ENCODE measurements at places on chromosomes 5 and 9.

DNA sequence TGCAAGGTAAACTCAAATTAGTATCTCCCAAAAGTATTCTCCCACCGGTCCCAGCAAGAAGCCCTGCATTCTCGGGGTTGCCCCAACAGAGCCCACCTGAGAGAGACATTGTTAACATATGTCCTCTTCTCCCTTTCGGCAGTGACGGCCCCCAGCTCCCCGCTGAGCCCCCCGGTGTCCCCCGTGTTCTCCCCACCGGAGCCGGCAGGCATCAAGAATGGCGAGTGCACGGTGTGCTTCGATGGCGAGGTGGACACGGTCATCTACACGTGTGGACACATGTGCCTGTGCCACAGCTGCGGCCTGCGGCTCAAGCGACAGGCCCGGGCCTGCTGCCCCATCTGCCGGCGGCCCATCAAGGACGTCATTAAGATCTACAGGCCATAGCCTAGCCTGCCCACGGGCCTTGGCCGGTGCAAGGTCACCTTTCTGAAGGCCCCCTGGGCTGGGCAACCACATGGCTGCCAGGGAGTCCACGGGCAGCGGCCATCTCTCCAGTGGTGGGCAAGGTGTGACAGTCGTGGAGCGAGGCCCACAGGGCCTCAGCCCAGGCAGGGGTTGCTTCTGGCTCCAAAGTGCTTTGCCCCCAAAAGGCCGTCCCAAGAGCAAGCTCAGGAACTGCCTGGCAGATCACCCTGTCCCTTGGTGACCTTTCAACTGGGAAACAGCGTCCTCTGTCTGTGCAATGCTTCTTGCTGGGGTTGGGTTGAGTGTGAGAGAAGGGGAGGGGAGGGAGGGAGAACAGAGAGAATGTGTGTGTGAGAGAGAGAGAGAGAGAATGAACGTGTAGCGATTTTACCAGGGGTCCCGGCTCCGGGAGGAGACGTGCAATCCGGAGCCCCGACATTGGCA is 45.7 kb downstream of the NEURL1B start:
- no peak for DNase-seq

GRCh38 chr9:86766511-86766910 is 180.8 kb downstream of the GAS1 start:
- no peak for DNase-seq

GRCh38 chr9:27041746-27042145 is 36.3 kb upstream of the LRRC19 start:
- DNase-seq = no peak

DNA sequence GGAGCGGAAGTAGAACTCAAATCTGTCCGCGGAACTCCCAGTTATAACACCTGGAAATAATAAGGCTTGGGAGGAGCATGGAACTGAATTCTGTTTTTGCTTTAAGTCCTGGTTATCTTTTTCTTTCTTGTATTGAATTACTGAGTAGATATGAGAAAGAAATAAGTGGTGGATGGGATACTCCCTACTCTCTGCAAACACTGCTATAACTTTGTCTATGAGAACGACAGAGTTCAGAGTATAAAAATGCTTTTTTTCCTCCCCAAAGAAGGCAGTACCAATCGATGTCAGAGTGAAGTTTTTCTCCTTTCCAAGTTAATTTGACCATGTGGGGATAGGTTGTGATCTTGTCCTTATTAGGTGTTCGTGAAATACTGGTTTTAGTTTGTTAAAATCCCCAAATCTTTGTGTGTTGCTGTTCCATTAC is 1.2 kb downstream of the RIC1 start:
- DNase-seq = no peak

DNA sequence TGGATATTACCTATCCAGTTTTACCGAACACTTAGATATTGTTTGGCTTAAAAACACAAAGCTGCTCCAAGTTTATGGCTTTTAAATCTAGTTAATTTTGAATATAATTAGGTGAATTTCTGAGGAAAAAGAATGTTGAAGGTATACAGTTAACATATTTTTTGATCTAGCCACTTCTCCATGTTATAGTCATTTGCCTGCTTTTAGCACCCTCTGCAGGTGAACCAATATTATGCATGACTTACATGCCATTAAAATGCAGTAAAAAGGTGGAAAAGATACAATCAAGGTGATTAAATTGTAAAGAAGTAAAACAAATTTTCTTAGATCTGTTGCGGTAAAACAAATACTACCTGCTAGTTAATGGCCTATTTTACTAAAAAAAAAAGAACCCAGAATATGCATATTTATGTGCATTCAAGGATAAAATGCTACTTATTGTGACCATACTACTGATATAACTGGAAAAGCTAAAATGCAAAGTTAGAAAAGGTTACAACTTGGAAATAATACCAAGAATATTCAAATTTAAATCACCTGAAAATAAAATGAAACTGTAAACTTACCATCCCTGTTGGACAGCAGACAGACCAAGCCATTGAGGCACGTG is 132.1 kb downstream of the AP3B1 start:
- no peak for DNase-seq

GRCh38 chr5:58444805-58445204 is 15.1 kb downstream of the PLK2 start:
- DNase-seq = no peak

DNA sequence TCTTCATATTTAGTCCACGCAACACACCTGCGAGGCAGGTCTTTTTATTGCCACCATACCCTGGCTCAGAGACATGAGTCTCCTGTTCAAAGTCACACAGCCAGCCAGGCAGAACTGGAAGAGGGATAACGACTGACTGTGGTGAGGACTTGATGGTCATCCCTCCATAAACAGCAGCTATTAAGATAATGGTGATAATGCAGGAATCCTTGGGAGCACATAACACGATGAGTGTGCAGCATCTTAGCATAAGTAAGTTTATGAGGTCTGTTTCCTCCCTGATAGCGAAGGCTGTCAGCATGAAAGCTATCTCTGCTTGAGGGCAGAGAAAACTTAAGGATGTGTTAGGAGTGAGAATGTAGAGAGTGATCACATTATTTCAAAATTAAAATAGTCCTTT is 30.9 kb downstream of the KCTD16 start:
- DNase-seq = no peak

DNA sequence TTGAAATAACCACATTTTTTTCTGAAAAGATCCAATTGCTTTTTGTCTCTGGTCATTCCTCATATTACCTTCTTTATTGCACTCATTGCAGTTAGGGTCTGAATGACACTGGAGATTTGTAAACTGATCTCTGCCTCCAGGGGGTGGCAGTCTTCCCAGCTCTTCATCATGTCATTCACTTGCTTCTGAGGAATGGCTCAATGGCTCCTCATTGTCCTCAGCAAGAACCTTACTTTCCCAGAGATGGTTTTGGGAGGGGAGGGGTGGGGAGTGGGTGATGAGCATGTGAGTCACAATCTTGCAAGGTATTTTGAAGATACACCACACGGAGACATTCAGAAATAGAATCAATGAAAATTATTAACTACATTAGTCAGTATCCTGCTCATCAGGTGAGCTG is 159.8 kb upstream of the GAS1 start:
- DNase-seq = no peak

GRCh38 chr9:123761905-123762605 is 167.9 kb downstream of the DENND1A start:
- DNase-seq = no peak

DNA sequence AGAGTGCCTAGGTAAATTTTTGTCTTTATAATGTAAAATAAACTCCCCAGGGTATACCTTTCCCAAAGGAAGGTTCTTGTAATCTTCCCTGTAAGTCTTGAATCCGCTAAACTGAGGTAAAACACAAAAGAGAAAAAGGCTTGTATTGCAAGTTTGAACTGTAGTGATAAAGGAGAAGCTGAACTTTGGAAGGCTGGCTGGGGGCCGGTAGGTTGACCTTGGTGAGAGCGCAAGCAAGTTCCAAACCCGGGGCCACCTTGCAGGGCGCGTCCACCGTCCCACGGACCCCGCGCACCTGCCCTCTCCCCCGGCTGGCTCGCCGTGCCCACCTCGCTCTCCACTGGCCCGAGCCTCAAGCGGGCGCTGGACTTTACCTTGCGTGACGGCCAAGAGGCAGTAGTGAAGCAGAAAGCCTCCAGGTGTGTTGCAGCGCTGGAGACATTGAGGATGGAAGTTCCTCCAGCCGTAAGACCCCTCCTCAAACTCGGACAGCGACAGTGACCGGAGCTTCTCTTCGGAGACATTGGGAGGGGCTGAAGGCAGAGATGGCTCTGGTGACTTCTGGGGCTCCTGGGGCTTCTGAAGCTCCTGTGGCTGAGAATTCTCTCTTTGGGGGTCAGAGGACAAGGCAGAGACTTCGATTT is 428 bp downstream of the SLCO4C1 start:
- no peak for DNase-seq

DNA sequence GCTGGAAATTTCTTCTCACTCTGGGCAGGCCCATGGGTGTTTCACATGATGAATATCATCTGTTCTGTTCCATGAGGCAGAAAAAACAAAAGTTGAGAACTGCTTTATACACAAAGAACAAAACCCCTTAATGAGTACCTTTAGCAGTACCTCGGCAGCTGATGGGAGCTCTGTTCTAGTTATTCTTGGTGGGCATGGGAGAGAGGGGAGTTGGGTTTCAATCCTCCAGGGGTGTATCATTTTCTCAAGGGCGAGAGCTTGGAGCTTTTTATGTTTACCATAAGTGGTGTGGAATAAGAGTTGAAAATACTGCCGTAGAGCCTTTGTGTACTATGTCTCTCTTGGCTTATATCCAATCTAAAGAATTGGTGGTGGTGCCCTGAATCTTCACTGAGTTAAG is 103.3 kb upstream of the ZNF608 start:
- no peak for DNase-seq

- DNase-seq = no peak
Measured at GRCh38 chr9:112093147-112093869, 81.8 kb downstream of the SUSD1 start.
